Hair follicular keratinocyte (primary cell): ENCODE measurements at places on chromosomes 2 and 18. TPM values are rescaled to one million over a fixed set of nuclear protein-coding genes. Genes with fewer than 3 reads are reported as not detected.

Gene RNF181
- 158 and 222 TPM in 2 replicates for total RNA-seq

Gene FAM228A
- total RNA-seq, result not detected in 2 replicates

Gene SEPTIN2
- 204 and 221 TPM in 2 replicates for total RNA-seq

Gene CD8B2
- not detected in 2 replicates for total RNA-seq

Gene CFAP210
- not detected in 2 replicates for total RNA-seq

Gene UGT1A7
- 0.16 and 0.27 TPM in 2 replicates for total RNA-seq

Gene CIB4
- not detected in 2 replicates for total RNA-seq

Gene FTCDNL1
- total RNA-seq, result 0.08 and 0.57 TPM in 2 replicates

Gene IL36G
- total RNA-seq, result 5.0 and 9.3 TPM in 2 replicates

Gene SAG
- total RNA-seq, result not detected in 2 replicates

Gene ERBB4
- not detected in 2 replicates for total RNA-seq

Gene TMEFF2
- 0.08 TPM in 1 of 2 replicates, not detected in the other for total RNA-seq

Gene KLHL14
- total RNA-seq, result not detected in 2 replicates

Gene TPO
- total RNA-seq, result 0.23 TPM in 1 of 2 replicates, not detected in the other

Gene LHCGR
- not detected in 2 replicates for total RNA-seq

Gene RPRM
- not detected in 2 replicates for total RNA-seq

Gene GREB1L
- total RNA-seq, result 1.8 and 3.6 TPM in 2 replicates
